ENCODE measurements at places on chromosomes 5 and 9.

DNA sequence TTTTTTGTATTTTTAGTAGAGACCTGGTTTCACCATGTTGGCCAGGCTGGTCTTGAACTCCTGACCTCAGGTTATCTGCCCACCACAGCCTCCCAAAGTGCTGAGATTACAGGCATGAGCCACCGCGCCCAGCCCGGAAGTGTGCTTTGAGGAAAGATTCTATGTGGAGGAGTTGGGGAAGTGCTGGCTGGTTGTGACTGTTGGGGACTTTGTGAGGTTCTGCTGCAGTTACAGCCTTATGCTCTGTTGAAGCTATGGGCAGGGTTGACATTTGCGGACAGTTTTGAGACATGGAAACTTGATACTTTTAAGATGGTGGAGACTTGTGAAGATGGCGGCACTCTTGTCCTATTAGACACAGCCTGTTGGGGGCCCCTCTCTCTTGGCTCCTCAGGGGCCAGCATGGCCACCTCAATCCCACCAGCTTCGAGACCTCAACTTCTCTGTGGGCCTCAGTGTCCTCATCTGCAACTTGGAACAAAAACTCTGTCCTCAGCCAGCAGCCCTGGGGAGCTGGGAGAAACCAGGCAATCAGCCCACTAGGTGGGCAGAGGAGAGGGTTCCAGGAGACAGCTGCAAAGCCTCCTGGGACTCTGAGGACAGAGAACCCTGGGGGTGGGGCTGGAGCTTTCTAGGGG lies 24.9 kb downstream of the C9orf50 start:
- no peak for DNase-seq

DNA sequence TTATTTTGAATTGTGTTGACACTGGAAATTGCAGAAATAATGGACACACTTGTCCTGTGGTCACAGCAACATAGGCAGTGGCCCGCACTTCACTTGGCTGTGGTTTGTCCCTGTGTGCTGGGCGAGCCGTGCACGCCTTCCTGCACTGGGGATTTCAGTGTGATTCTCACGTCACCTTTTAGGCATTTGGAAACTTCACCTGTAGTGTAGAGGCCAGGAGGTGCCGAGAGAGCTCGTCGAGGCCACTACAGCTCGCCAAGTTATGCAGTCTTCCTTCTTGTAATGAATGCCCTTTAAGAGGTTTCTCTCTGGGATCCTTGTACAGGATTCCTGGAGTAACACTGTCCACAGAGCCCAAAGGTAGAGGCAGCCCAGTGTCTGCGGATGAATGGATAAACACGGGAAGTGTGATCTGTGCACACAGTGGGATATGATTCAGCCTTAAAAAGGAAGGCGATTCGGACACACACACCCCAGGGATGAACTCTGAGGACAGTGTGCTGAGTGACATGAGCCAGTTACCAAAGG lies 14.7 kb downstream of the TRAF2 start:
- no peak for DNase-seq

- DNase-seq, result no peak
These were observed 165.1 kb downstream of the RNF180 start for GRCh38 chr5:64330728-64331231.

DNA sequence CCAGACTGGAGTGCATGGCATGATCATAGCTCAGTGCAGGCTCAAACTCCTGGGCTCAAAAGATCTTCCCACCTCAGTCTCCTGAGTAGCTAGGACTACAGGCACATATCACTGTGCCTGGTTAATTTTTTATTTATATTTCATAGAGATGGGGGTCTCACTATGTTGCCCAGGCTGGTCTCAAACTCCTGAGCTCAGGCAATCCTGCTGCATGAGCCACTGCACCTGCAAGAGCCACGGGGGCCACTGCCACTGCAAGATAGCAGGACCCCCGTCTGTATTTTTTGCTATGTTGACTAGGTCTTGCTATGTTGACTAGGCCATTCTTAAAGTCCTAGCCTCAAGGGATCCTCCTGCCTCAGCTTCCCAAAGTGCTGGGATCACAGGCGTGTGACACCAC lies 6.5 kb downstream of the CYSTM1 start:
- no peak for DNase-seq

GRCh38 chr5:171391996-171392577 lies 4.4 kb downstream of the NPM1 start:
- no peak for DNase-seq

DNA sequence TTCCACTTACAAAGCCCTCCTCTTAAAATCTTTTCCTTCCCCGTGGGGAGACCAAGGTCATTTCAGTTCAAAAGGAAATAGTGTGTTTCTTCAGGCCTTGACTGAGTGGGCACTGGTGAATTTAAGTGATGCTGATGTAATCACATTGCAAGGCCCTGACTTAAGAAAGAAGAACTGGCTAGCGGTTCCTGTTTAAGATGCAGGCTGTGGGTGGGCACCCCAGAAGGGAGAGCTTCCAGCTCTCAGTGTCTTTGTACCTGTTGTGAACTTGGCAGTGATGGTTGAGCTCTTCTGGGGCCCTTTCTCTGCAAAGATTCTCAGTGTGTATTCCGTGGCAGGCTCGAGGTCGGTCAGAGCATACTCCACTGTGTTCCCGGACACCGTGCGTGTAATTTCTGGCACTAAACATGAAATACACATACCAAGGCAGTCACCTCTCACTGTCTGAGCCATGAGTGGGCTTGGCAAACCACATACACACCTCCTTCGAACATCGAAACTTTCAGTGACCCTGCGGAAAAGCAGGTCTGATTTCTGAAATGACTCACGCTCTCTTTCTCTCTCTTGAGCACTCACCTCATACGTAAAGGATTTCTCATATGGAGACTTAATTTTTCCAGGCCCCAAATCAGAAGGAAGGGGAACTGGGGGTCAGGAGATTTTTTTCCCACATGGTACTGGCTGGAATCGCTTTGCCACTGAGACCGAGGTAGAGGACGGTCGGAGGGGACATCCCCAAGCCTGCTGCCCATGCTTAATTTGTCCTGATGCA lies 81.9 kb downstream of the TNC start:
- no peak for DNase-seq
